ENCODE measurements at places on chromosomes 5 and 9.

DNA sequence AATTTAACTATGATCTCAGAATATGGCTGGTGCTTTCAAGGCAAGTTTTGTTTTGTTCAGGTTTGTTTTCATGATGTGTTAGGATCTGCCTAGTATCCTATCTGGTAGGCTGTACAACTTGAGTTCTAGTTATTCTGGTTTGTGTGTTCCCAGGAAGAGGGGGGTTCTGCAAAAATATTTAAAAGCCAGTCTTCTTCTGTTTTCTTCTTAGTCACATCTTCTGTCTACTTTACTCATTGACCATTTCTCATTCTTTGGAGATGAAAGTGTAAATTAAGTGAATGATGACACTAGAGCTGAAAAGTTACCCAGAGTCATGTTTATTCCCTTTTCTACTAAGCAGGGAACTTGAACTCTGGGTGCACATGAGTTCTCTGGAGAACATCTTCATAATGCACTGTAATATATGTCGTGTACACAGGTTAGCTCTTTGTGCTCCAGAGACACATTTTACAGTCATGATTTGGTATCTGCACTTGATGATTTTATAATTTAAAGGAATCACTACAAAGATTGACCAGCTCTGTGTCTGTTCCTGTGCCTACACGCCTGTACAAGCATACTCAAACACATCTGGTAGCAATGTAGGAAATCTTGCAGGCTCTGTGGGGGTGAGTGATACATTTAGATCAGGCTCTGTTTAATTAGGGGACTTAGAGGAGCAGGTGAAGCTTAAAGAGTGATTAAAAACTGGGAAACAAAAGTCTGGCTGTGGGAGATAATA is 5.0 kb downstream of the SMAD5 start:
- DNase-seq: no peak

- no peak for DNase-seq
Observed at GRCh38 chr5:90170261-90170660, 239.3 kb downstream of the CETN3 start.

DNA sequence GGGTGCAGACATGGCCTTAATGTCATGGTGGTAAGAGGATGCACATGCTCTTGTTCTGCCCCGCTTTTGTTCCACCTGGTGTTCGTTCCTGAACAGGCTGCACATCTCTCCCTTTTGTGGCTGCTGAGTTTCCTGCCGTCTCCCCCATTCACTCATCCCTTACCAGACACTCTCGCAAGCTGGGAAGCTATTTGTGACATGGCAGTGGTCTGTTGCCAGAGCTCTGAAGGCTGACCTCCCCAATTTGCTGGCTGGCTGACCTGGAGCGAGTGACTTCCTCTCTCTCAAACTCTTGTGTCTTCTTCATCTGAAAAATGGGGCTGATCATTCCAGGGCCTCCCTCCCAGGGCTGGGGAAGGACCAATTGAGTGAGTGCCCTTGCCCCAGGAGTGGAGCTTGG is 35.9 kb downstream of the HRH2 start:
- DNase-seq: peak; percentile 18

DNA sequence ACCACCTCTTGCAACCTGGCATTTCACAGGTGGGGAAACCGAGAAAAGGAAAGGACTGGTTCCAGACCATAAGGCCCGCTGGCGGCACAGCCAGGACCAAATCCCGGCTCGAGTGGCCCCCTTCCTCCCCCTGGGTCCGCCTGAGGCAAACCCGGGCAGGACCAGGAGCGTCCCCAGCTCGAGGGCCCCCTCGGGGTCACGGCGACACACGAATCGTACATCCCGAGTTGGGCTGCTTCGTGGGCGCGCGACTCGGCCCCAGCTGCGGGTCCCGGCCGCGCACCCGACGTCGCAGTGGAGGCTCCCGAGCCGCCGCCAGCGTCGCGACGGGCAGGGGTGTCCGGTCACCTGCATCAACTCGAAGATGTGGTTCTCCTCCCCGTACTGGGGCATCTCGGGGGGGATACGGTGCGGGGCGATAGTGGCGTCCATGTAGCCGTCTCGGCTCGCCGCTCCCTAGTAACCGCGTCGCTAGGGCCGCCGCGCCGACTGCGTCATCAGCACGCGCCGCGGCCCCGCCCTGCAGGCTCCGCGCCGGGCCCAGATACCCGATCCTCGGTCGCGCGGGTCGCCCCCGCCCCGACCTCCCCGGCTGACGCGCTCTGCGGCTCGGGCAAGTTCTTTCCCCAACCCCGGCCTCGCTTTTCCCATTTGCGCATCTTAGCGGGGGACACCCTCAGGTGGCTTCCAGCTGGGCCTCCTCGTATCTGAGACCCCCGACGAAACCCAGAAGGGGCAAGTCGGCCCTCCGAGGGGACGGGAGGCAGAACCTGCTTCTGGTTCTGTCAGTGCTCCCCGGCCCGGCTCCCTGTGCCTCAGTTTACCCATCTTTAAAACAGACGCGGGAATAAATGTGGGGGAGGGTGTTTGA is at the start of gene AK8:
Gene AK8, minus strand, starts transcription at position 461 of the 871 bp plus-strand sequence. Its CDS starts 29 bp downstream, at position 432.
- DNase-seq: peak; percentile 44

- DNase-seq: peak; percentile 67
Observed at GRCh38 chr9:22008717-22009505, at the start of gene CDKN2B. CDKN2B (minus strand) TSS chr9:22009305; CDS start chr9:22008953, 352 bp downstream.

- no peak for DNase-seq
Observed at GRCh38 chr5:1792842-1793266, 6.8 kb downstream of the MRPL36 start.

GRCh38 chr9:126509718-126510117 is 104.0 kb upstream of the LMX1B start:
- no peak for DNase-seq

DNA sequence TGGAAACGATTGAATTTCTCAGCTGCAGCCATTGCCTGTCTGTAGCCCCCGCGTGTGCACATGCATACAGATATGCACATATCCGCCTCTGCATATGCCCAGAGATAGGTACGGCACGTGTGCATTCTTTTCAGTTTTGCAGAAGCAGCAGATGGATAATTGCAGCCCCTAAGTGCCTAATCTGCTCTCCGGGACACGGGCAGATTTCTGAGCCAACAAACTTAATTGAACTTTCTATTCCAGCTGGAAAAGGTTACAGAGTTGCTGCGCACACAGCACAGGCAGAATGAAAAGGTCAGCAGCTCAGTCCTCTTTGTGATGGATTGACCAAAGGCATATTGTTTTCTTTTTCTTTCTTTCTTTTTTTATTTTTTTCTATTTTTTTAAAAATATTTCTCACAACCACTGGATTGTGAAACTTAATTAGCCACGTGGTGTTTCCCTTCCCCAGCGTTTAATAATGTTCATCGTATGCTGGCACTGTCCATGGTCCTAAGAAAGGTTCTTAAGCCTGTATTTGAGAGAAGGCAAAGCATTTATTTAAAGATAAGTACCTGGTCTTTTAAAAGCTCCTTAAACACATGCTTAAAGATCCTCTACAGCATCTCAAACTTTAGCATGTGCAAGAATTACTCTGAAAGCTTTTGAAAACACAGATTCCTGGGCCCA is 270.2 kb upstream of the BRINP1 start:
- DNase-seq: no peak

DNA sequence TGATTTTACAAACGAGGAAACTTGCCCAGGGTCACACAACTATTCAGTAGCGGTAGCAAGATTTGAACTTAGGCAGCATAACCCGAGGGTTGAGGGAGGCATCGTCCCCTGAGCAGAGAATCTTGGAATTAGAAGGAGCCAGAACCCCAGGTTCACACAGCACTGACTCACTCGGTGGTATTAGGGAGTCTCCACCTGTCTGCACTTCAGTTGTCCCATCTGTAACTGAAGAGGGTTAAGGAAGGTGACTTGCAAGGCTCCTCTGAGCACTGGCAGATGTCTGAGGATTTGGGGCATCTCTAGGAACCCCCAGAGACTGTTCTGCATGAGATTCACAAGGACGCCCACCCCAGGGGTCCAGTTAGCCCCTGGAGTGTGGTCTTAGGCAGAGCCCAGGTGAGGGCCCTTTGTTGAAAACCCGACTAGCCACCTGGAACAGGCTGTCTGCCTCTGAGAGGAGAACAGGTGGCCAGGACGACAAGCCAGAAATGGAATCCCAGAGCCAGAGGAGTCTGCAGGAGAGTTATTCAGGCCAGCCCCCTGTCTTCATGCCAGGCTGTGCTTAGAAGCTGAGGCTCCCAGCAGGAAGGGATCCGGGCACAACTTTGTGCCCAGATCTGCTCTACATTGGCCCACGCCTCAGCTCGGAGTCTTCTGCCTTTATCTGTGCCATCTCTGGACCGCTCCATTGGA is 50.0 kb upstream of the ORM1 start:
- peak; percentile 1 for DNase-seq

DNA sequence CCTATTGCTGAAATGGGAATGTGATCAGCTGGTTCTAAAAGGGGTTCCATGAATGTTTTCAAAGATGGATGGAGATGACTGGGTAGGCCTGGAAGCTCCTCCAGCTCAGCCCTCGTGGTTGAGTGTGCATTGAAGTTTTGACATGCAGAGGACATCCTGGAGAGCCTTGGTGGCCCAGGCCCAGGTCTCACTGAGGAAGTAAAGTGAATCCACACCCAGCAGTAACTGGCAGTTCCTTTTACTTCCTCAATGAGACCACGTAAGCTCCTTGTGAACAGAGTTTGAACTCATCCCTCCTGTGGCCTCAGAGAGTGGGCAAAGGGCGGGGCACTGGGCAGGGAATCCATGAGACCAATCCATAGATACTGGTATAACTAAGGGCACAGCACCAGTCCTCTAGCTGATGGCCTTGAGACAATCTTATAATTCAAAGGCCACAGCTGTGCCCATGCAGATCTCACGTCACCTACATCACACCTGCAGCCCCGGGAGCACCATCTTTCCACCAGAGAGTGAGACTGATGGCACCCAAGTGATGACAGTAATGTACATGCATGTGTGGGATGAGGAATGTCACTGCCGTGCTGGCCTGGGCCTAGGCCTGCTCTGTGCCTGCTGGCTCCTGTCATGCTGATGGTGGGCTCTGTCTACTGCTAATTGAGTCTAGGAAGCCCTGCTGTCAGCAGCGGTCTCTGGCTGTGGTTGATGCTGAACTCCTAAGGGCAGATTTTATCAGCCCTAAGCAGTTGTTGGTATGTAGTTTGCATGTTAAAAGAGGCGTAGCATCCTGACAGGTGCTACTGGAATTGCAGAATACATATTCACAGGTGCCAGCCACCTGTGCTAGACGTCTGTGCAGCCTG is 257.8 kb downstream of the FSTL4 start:
- DNase-seq: no peak

GRCh38 chr5:127536687-127537086 is 19.2 kb downstream of the PRRC1 start:
- no peak for DNase-seq

- no peak for DNase-seq
Observed at GRCh38 chr5:89601880-89602279, 718.9 kb upstream of the MEF2C start.

DNA sequence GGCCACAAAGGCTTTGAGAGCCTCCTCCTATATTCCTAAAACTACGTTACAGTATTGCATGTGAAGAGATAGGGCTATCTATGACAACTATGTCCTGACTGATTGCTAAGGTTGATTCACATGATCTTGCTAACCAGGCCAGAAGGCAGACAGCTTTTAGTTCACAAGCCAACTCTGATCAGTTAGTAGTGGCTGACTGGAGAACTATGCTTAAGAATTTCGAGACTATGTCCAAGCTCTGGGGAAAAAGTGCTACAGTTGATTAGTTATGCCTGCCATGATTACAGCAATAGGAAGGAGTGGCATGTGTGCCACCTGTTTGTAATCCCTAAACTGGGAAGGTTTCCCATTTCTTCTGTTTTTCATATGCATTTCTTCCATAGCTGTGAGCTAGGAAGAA is 223.4 kb downstream of the DOCK8 start:
- DNase-seq: no peak

DNA sequence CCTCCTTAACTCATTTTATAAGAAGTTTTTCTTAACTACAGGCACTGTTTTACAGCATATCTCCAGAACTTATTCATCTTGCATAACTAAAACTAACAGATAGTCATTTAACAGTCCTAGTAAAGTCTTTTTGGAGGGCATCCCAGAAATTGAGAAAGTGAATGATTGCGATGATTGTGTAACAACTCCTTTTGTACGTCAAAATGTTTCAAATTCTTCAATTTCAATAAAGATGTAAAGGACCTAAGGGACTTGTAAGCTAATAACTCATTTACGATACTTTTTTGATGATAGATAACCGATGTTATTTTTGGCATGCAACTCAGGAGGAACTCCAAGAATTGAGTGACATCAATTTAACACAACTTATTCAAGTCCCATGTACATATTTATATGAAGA is 42.7 kb downstream of the SVEP1 start:
- no peak for DNase-seq

GRCh38 chr9:113603773-113604172 is 140.2 kb downstream of the RGS3 start:
- no peak for DNase-seq

DNA sequence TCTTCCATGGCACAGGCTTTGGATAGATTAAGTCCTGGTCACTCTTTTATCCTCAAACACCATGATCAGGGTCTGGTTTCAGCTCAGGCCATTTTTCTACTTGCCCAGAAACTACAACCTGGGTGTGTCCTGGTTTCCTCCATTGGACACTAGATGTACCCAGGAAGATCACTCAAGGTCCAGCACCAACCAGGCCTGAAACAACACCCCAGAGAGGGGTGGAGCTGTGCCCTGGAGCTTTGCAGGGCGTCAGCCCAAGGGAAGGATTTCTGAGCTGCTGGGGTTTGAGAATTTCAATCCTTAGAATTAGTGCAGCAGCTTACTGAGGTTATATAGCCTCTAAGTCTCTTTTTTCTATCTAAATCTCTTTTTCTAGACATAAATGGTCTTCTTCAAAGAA is 722.0 kb downstream of the MTRR start:
- no peak for DNase-seq

- no peak for DNase-seq
Observed at GRCh38 chr9:95060234-95060633, 257.3 kb downstream of the FANCC start.

- DNase-seq: no peak
Observed at GRCh38 chr9:76573905-76574760, 115.2 kb downstream of the GCNT1 start.

GRCh38 chr5:151612689-151613427 is 21.7 kb upstream of the FAT2 start:
- DNase-seq: no peak

GRCh38 chr5:55481293-55481855 is 53.4 kb downstream of the PLPP1 start:
- no peak for DNase-seq

DNA sequence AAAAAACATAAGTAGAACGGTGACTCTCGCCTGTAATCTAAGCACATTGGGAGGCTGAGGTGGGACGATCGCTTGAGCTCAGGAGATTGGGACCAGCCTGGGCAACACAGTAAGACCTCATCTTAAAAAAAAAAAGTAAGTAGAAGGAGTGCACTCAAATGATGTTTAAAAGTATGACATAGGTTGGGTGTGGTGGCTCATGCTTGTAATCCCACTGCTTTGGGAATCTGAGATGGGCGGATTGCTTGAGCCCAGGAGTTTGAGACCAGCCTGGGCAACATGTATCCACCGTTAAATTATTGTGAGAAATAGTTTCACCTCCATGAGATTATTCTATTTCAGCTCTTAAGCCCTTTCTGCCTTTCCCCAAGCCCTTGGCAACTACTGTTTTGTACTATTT is 11.2 kb downstream of the DENND4C start:
- DNase-seq: no peak

GRCh38 chr5:133129950-133130349 is 78.1 kb downstream of the HSPA4 start:
- no peak for DNase-seq
